ENCODE measurements at places on chromosomes 4 and X.

GRCh38 chrX:31165241-31166035 is 93.6 kb upstream of the FTHL17 start:
- DNase-seq: no peak

- no peak for DNase-seq
Observed at GRCh38 chrX:13285693-13286092, 34.2 kb downstream of the ATXN3L start.

GRCh38 chr4:38867478-38868058 is at the start of gene FAM114A1:
FAM114A1 (plus strand) TSS chr4:38867806; CDS start chr4:38878079, 10,273 bp downstream.
- no peak for DNase-seq

GRCh38 chr4:187128976-187129375 is 405.3 kb upstream of the FAT1 start:
- no peak for DNase-seq

- DNase-seq: no peak
Observed at GRCh38 chrX:17719711-17720110, 17.6 kb upstream of the SCML1 start.
